ENCODE measurements at places on chromosomes 3 and 15.

DNA sequence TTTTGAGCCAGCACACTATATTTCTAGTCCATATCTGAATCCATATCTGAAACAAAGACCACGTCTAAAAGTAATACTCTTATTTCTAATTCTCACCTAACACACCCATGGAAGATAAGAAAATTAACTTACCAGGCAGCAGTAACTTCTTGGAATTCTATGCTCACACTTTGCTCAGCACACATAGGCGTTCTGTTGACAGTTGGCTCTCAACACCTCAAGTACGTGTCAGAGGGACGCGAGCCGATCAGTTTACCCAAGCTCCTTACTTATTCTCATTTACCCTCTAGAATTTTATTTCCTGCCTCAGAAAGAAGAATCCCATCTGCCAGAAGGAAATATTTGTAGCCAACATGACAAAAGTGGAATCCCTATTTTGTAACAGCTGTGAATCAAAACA is 911.9 kb downstream of the FHIT start:
- no peak for DNase-seq

DNA sequence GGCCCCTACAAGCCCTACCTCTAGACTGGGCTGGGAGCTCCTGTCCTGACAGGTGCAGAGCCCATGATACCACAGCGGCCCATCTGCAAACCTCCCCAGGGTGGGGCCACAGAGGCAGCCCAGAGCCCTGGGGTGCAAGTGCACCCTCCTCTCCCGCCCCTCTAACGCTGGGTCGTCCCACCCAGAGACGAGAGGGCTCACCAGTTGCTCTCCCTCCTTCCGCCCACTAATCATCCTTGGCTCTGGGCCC is 742 bp downstream of the TNK2 start:
- no peak for DNase-seq

DNA sequence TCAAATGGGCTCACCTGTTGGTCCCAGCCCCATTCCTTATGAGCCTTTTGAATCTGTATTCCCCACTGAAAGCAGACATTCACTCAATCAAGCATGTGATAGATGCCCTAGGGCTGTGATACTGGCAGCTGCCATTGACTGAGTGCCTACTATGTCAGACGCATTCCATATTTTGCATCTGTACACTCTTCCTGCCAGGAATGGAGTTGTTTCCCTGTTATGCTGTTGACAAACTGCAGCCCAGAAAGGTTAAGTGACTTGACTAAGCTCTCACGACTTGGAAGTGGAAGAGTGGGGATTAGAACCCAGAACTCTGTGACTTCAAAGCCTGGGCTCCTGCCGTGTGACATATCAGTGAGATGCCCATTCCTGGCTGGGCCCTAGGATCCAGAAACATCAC is 211.4 kb downstream of the RPLP1 start:
- no peak for DNase-seq

GRCh38 chr15:78084449-78084750 is 6.9 kb upstream of the TBC1D2B start:
- DNase-seq: no peak

DNA sequence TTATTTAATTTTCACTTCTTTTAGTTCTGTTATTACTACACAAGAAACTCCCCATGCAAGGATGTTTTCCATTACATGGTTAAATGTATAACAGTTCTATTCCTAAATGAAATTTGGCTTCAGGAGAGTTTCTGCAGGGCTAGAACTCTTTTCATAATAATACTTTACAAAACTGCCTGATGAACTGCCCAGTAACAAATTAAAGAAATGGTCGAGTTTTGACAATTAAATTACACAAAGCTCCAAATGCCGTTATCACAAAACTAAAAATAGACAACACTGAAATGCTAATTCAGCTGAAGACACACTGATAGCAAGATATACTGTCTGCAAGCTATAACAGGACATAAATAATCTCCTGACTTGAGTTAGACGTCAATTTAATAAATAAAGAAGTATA is 435.2 kb upstream of the CCDC54 start:
- no peak for DNase-seq

DNA sequence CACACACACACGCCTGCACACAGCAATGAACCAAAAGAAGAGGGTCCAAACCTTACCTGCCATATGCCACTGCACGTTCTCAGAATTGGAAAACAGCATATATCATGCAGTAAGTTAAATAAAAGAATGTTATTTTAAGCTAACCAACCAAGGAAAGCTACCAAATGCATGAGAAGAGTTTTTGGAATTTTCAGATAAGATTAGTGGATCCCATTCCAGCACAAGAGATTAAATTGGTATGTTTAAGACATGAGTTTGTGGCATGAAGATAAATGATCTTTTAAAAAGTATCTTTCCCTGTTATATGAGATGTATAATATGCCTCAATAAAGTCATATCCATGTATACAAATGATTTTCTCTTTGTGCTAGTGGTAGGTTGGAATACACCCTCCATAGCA is 811.4 kb downstream of the NR2F2 start:
- DNase-seq: no peak

DNA sequence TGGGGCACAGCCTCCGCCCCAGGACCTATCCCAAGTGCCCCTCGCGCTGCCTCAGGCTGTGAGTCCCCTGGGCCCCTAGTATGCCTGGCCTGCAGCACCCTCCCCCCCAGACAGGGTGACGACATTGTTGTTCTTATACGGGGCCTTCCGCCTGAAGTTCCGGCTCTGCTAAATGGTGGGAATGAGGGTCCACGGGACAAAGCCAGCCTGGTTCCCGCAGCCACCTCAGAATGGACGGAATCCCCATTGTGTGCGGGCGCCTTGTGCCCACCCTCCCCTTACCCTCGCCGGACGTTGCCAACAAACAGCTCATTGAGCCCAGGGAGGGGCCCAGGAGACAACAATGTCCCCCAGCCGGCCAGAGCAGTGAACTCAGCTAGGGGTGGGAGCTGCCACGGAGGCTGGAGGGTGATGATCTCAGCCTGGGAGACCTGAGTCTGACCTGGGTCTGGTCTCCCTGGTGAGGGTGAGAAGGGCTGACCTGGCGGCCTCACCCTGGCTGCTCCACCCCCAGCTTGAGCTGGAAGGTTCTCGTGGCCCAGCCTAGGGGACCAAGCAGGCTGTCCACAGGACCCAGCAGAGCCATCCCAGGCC is 10.2 kb upstream of the DLL4 start:
- no peak for DNase-seq

DNA sequence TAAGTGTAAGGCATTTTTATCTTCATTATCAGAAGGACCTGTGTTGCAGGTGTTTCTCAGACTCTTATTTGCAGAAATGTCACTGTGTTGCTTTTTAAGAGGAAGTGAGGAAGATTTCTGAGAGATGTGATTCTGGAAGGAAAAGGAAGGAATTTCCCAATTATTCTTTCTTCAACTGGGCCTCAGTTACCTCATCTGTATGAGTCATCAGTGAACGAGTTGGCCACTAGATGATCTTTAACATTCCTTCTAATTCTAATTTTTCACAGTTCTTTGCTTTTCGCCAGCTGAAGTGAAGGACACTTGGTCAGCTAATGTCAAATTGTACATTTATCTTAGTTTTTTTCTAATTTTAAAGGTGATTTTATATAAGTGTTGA is 28.9 kb downstream of the CLEC3B start:
- DNase-seq: no peak

DNA sequence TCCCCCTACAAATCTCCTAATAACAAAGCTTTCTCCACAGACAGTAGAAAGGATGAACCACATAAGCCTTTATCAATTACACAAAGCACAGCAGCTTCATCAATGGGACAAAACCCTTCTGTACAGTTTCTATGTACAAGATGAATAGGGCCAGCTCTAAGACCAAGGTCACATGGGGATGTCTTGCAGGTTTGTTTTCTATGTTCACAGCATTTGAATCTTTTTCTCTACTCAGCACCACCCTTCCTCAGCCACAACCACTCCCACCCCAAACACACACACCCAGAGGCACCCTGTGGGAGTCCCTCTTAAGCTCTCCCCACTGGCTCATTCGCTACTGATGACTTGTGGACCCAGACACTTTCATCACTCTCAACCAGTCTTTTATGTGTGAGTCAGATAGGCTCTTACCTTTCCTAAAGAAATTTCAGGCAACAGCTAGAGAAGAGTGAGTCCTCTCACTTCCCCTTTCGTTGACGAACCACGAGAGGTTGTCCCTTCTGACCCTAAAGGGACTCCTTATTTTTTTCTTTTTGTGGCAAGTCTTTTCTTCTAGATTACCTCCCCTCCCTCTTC is 57.9 kb downstream of the ARHGAP31 start:
- peak; percentile 36 for DNase-seq

- DNase-seq: peak; percentile 90
These were observed 17.4 kb upstream of the SHF start for GRCh38 chr15:45205192-45205591.

DNA sequence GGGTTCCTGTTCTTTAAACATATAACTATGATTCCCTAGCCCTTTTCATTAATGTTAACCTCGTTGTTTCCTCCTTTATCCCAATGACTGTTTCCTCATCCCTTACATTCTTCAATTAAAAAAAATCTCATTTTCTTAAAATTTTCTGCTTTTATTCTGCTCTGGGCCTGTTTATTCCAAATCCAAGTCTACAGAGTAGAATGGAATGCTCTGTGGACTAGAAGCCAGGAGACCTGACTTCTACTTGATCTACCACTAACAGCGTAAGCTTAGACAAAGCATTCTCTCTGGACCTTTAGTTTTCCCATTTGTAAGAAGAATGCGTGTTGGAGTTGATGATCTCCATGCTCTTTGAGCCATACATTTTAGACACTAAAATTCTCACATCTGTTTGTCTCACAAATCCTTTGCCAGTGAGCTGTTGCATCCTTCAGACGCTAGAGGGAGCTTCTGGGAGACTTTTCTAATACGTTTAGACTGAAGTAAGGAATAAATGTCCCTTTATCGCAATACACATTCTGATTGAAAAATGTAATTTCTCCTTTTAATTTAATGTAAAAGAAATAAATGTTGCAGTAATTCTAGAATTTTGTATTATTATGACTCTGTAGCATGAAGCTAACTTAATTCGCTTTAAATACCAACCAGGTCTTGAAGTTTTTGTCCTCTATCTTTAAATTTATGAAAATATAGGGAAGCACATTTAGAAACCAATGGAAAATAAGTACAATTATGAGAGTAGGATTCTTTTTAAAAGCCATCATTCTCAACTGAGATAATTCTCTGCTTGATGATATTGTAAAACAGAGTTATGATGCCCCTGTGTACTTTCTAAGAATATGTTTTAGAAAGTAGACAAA is 21.7 kb upstream of the GMNC start:
- DNase-seq: peak; percentile 85

- DNase-seq: peak; percentile 74
These were observed 16.8 kb downstream of the EXOSC7 start for GRCh38 chr3:44992555-44993470.

DNA sequence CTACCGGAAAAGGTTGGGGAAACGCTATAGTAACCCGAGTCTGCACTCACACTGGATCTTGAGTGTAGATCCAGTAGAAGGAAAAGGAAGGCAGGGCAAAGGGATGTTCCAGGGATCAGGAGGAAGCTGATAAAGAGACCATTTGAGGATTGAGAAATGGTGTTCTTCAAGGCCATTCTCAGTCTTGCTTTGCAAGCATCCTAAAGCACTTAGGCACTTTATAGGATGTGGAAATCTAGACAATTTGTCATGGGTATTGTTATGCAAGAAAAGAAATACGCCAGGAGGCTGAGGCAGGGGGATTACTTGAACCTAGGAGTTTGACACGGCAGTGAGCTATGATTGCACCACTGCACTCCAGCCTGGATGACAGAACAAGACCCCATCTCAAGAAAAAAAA is 13.2 kb upstream of the SCAMP5 start:
- no peak for DNase-seq

DNA sequence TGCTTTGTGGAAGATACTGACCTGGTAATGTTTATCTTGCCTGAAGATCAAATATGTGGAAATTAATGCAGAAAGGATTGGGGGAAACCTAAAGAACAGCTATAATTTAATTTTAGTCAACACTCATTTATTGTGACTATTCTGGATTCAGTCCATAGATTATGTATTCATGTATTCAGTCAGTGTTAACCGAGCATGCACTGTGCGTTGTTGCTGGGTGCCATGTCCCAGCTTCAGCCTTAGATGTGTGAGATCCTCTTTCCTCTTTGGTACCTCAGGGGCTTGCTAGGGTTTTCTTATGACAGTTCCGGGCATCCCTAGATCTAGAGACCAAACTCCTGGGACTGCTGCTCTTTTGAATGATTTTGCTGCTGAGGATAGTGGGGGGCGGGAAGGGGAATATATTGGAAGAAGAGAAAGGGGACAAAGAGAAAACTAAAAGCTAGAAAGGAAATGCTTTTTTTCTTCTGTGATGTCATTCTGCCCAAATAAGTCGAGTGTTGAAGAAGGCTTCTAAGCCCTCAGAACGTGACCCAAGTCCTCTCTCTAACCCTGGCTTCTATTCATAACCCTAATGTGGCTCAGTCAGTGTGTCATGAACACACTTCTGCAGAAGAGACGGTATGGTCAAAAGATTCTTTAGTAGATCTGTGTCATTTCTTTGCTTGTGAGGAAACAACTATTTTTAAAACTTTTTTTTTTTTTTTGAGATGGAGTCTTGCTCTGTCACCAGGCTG is 33.5 kb downstream of the STARD9 start:
- peak; percentile 29 for DNase-seq

GRCh38 chr15:59396679-59397078 is 24.0 kb upstream of the MYO1E start:
- no peak for DNase-seq

- DNase-seq: no peak
These were observed 462.2 kb upstream of the MDFIC2 start for GRCh38 chr3:70774641-70775040.

DNA sequence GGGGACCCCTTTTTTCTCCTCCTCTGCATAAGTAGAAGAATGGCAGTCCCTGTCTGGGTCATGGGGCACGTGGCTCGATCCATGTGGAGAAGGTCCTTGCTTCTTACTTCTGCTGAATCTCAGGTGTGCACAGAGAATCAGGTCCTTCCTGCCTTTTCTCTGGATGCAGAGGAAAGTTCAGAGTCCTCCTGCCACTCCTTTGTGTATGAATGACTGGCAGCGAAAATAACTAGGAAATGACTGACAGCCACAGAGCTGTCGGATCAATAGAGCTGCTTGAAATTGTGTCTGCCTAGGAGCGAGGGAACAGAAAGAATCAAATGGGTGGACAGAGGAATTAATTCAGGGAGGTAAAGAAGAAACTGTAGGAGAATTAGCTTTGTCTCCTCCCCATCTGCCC is 49.6 kb upstream of the ROPN1 start:
- DNase-seq: no peak

DNA sequence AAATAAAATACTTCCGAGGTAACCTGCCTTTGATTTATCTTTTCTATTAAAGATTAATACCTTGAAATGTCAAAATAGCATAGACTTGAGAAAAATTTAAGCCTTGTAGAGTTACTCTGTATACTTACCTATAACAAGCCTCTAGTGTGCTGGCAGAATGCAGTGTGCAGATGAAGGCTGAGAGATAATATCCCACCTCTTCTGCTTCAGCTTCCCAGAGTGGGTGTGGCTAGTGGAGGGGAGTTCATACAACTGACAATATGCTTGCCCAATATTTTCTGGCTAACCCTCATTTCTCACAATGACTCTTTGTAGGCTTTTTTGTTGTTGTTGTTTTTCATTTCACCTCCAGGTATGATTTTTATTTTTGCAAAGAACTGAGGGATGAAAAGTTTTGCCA is 15.7 kb upstream of the ZBTB20 start:
- peak; percentile 56 for DNase-seq

Measured in hematopoietic multipotent progenitor cell treated with erythropoietin and hydrocortisone succinate and interleukin-3 and kit ligand, for 6 days (in vitro differentiated cells).